ENCODE measurements at places on chromosomes 2 and 18.

DNA sequence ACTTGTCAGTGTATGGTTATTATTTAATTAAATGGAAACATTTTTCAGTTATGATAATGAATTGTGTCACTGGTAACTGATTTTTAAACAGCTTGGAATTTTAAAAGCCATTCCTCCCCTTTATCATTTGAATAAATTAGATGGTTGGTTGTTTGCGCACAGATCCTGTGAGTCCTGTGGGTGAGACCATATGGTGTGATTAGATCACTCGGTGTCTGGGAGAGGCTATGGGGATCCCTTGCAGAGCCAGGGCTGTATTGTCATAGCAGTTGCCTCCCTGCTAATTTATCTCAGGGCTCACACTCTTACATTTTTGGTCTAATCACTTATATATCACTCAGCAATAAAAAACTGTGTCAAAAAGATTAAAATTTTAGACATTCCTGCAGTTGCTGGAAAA is 133.5 kb downstream of the ASXL3 start:
- DNase-seq: no peak

DNA sequence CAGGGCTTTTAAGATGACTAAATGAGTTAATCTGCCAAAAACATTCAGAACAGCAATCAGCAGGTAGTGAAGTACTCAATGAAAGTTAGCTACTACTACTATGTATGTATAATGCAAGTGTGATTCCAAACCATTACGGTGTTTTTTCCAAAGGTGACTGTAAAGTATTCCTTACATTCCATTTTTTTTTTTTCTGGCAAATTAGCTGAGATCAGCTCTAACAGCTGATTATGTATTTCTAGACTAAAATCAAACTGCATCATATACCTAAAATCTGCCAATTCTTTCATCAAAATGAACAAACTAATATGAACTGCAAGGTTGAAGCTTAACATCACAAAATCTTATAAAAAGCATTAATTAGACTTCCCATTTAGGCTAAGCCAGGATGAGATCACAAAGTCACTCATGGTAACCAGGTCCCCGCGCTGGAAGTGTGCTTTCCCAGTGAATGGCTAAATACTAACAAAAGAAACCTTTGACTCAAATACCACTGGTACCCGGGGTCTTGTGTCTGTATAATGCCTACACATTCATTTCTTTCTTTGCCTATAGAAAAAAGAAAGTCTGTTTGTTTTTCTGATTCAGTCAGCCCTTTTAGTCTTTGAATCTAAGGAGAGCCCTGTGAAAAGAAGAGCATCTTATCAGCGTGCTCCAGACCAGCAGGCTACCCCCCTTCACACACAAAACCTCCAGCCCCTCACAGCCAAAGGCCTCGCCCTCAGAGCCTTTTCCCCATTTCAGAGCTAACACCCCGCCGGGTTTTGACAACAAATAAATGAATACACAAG is 88.3 kb downstream of the RBMS1 start:
- DNase-seq: no peak

DNA sequence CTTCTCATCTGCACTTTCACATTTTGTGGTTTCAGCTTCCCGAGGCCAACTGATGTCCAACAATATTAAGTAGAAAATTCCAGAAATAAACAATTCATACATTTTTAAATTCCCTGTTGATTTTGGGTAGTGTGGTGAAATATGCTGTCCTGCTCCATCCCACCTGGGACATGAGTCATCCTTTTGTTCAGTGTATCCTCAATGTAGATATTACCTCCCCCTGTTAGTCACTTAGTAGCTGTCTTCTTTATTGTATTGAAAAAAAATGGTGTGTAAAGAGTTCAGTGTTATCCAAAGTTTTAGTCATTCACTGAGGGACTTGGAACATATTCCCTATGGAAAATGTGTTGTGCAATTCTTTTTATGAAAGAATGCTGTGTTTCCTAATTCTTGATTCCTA is 348.1 kb downstream of the SOCS6 start:
- DNase-seq: no peak

- DNase-seq: no peak
Observed at GRCh38 chr2:229445501-229446211, 174.6 kb upstream of the PID1 start.

DNA sequence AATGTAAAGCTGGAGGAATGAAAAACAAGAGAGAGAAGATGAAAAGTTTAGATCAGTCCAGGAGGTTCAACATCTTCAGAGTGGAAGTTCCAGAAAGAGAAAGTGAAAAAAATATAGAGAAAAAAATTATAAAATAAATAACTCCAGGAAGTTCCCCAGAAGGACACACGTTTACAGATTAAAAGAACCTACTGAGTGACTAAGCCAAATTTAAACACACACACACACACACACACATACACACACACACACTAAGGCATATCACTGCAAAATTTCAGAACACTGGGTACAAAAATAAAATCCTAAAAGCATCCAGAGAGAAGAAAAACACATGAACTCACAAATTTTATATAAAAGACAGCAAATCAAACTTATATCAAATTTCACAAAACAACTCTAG is 85.9 kb upstream of the PMAIP1 start:
- DNase-seq: no peak

DNA sequence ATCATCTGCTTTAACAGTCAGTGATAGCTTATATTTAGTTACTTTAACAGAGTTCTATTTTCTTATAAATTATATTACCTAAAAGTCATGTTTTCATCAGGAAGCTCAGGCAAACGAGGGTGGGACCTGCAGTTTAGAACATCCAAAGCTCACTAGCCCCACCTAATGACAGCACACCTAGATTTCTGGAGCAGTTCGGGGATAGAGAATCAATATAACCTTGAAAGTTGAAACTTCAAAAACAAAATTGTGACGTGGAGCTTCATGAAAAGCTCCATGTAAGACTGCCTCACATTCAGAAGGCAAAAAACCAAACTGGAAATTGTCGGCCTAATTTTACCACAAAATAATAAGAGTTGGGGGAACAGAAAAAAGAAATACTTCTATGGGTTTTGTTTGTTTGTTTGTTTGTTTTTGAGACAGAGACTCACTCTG is 185.9 kb upstream of the CCDC150 start:
- peak; percentile 57 for DNase-seq

DNA sequence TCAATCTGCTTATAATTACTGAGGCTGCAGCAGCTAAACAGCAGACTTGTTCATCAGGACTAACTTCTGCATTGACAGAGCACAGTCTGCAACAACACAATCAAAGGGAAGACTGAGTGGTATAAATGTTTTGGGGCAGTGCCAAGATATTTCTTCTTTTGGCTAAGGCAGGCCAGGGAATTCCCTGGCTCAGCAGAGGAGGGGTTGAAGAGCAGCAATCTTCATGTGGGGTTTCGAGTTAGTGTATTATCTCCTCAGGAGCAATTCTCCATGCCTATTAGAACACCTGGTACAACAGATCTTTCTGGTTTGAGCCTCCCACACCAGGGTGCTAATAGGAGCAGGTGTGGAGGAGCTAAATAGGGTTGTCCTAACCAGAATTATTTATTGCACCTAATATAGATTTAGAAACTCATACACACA is 103.0 kb upstream of the STK17B start:
- no peak for DNase-seq

DNA sequence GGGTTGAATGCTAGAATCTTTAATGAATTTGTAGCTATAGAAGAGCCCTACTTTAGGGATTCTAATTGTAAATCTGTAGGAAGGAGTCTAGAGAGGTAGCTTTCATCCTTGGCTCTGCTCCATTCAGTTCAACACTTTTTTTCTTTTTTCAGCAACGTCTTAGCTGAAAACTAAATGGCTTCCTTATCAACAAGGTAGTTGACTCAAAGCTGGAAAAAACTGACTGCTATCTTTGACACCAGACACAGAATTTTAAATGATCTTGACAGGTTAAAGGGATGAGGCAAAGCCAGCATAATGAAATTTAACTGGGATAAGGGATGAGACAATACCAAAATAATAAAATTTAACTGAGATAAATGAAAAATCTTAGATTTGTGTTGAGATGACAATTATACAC is 54.9 kb downstream of the TMEFF2 start:
- DNase-seq: no peak

GRCh38 chr2:40396124-40396523 is 55.8 kb downstream of the SLC8A1 start:
- no peak for DNase-seq

- no peak for DNase-seq
Observed at GRCh38 chr2:170221317-170222288, 43.7 kb downstream of the MYO3B start.

- DNase-seq: no peak
Observed at GRCh38 chr2:66872986-66873754, 438.2 kb downstream of the MEIS1 start.

DNA sequence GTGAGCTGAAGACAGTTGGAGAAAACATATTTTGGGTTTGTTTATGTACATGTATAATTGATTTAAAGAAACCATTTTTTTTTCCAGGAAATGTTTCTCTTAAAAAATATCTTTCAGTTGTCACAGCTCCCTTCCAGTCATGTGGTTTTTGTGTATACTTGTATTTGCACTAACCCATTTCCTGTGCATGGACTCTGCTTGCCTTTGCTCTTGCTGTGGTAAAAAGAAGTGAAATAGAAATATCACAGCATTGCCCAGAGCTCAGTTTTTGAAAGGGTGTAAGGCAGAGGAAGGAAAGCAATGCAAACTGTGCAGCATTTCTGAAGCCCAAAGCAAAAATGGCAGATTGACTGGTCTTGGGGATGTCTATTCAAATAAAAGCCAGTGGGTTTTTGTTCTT is 10.4 kb upstream of the DOCK10 start:
- DNase-seq: no peak

GRCh38 chr2:4110273-4110672 is 406.9 kb downstream of the DCDC2C start:
- DNase-seq: no peak

GRCh38 chr2:177783091-177783490 is 289.5 kb downstream of the PDE11A start:
- DNase-seq: no peak

DNA sequence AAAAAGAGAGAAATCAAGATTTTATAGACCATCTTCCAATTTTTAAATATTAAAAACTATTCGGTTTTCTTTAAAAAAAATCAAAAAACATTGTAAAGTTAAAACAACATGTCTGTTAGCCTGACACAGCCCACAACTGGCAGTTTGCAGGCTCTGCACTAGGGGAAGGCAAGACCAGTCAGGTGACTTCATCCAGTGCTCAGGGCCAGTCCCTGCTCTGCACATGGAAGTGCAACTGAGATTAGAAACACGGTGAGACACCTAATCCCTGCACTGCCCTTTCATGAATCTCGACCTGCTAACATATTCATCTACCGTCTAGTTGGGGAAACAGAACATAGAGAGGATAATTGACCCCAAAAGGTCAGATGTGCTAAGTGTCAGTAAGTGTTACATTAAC is 135.2 kb downstream of the BARD1 start:
- DNase-seq: no peak

- no peak for DNase-seq
Observed at GRCh38 chr2:66984864-66985263, 412.3 kb upstream of the ETAA1 start.

DNA sequence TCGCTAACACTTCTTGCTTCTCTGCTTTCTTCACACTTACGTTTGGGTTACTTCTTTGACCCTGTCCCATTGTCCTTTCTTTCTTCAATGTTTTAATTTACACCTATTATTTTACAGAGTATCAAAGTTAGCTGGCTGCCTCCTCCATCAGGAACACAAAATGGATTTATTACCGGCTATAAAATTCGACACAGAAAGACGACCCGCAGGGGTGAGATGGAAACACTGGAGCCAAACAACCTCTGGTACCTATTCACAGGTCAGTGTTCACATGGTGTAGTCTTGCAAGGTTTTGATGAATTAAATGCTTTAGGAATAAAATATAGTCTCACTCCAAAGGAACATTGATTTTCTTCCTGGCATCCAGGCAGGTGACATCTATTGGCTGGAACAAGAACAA is 919.0 kb downstream of the MBD2 start:
- no peak for DNase-seq

DNA sequence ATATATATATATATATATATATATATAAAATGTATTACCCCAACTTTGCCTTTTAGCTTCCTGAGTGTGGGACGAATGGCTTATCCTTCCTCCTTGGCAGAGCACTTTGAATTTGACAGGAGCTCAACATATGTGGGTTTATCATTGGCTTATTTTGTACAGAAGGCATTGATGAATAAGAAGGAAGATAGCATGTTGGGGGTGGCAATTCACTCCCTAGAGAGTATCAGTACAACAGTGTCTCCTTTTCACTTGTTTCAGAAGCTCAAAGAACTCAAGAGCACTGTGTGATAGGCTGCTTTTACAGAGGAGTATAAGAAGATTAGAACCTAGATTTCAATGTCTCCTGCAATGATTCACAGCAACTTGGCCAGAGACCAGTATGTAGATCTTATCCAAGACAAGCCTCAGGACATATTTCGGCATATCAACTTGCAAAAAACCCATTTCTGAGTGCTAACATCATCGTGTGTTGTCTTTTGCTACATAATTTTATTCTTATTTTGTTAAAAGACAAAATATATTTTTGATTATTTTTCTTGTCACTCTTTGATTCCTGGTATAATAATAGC is 345.8 kb downstream of the SOCS6 start:
- no peak for DNase-seq

- DNase-seq: no peak
Observed at GRCh38 chr2:24743924-24744323, 49.3 kb downstream of the PTRHD1 start.

GRCh38 chr18:7089369-7089768 is 28.2 kb downstream of the LAMA1 start:
- DNase-seq: no peak

DNA sequence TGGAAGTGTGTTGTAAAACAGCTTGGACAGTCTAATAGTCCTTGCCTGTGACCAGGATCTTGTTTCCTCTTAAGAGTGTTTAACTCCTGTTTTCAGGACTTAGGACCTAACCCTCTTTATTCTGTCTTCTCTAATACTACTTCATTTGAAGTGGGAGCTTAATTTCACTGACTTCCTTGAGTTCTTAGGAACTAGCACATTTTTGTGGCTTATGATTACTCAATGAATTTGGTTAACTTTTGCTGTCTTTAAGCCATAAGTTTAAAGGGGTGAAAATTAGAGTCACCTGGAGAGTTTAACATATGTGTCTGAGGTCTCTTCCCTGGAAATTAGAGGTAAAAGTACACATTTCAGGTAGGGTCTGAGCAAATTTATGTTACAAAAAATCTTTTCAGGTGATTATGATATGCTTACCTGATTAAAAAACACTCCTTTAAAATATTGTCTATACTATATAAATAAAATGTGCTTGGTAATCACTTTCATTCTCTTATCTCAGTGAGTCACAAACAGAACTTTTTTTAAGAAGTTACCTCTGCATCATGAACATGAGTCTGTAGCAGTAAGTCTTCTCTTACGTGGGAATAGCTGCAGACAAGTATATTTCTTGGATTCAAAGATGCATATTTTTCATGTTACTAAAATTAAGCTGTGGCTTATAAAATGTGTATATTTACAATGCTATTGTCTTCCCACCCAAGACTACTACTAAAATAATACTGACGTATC is 52.7 kb downstream of the ATP9B start:
- no peak for DNase-seq

GRCh38 chr2:74205596-74205995 is 7.2 kb downstream of the MTHFD2 start:
- peak; percentile 31 for DNase-seq

- no peak for DNase-seq
Observed at GRCh38 chr2:120791962-120792297, 56.3 kb downstream of the GLI2 start.

Measured in stimulated activated CD4-positive, alpha-beta T cell treated with anti-CD3 and anti-CD28 coated beads, Interleukin-15, amount 100 ng/mL, for 24 hours (primary cell).